ENCODE measurements at places on chromosomes 16 and 17. TPM values are rescaled to one million over a fixed set of nuclear protein-coding genes. Genes with fewer than 3 reads are reported as not detected.

The PPP1R27 gene
- not detected for total RNA-seq

The KRTAP17-1 gene
- not detected for total RNA-seq

The TPPP3 gene
- total RNA-seq = 0.18 TPM

The SULT1A2 gene
- 0.07 TPM for total RNA-seq

The ANKRD40CL gene
- total RNA-seq = not detected

The NME2 gene
- 433 TPM for total RNA-seq

The TP53TG3 gene
- not detected for total RNA-seq

The NACA2 gene
- not detected for total RNA-seq

The ATP2C2 gene
- total RNA-seq = not detected

The KRTAP9-4 gene
- not detected for total RNA-seq

- DNase-seq = no peak
Observed at GRCh38 chr16:31331141-31331764, 23.7 kb upstream of the ITGAX start.

- no peak for DNase-seq
Observed at GRCh38 chr17:80232438-80232837, 12.2 kb downstream of the SLC26A11 start.

- DNase-seq = no peak
Observed at GRCh38 chr17:77099997-77100396, 40.8 kb upstream of the SEC14L1 start.

- DNase-seq = no peak
Observed at GRCh38 chr16:89620406-89620841, 7.0 kb downstream of the DPEP1 start.

DNA sequence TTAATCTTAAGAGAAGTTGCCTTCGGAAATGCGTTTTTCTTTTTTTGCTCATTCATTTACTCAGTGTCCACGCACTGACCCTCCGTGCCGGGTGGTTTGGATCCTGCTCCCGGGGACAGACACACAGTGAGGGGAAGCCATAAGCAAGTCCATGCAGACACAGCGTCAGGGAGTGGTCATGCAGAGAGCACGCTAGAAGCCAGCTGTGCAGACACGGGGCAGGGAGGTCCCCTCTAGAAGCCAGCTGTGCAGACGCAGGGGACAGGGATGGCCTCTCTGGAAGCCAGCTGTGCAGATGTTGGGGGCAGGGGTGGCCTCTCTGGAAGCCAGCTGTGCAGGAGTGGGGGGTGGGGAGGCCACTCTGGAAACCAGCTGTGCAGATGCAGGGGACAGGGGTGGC lies 4.8 kb downstream of the GAA start:
- DNase-seq = no peak

- no peak for DNase-seq
Observed at GRCh38 chr16:67215706-67216105, 11.2 kb upstream of the TMEM208 start.

GRCh38 chr16:24535827-24536226 lies 3.5 kb upstream of the RBBP6 start:
- DNase-seq = no peak

GRCh38 chr16:71369494-71369893 lies 11.0 kb downstream of the CALB2 start:
- DNase-seq = no peak

DNA sequence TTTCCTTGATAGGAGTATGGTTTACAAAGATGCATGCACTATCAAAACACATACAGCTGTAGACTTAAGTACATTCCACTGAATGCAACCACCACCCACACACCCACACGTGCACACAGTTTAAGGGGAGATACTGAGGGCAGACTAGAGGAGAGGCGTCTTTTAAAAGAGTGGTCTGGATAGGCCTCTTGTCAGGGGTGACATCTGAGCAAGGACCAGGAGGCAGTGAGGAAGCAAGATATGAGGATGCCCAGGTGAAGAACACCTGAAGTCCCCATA lies 12.6 kb downstream of the MPHOSPH6 start:
- no peak for DNase-seq

DNA sequence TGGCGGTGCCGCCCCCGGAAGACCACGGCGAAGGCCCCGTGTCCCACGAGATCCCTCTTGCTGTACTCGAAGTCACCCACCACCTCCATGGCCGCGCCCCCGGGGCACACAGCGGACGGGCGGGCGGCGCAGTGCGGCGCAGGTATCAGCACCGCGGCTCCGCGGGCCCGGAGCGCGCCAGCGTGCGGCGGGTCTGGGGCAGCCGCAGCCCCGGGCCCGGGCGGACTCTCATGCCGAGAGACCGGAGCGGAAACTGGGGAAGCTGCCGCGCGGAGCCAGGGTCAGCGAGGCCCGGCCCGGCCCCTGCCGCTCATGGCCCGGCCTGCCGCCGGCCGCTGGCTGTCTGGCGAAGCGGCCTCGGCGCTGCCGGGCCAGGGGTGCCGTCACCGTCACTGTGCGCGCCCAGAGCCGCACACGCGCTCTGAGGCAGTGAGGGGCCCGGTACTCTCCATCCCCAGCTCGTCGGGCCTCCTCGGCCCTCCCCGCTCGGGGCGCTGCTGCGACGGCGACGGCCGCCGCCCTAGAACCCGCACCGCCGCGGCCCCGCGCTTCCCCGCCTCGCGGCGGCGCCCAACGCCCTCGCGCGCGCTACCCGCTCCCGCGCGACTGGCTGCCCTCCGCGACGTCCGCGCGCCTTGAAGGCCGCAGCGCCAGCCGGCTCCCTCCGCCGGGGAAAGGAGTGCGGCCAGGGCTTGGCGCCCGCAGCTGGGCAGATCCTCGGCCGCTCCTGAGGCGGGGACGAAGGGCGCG lies at the start of gene ULK2:
Gene ULK2, minus strand, starts transcription at position 608 of the 750 bp plus-strand sequence. Its CDS starts 519 bp downstream, at position 89.
- DNase-seq = peak; percentile 36

GRCh38 chr16:754656-755055 lies 5.9 kb upstream of the MSLN start:
- no peak for DNase-seq

DNA sequence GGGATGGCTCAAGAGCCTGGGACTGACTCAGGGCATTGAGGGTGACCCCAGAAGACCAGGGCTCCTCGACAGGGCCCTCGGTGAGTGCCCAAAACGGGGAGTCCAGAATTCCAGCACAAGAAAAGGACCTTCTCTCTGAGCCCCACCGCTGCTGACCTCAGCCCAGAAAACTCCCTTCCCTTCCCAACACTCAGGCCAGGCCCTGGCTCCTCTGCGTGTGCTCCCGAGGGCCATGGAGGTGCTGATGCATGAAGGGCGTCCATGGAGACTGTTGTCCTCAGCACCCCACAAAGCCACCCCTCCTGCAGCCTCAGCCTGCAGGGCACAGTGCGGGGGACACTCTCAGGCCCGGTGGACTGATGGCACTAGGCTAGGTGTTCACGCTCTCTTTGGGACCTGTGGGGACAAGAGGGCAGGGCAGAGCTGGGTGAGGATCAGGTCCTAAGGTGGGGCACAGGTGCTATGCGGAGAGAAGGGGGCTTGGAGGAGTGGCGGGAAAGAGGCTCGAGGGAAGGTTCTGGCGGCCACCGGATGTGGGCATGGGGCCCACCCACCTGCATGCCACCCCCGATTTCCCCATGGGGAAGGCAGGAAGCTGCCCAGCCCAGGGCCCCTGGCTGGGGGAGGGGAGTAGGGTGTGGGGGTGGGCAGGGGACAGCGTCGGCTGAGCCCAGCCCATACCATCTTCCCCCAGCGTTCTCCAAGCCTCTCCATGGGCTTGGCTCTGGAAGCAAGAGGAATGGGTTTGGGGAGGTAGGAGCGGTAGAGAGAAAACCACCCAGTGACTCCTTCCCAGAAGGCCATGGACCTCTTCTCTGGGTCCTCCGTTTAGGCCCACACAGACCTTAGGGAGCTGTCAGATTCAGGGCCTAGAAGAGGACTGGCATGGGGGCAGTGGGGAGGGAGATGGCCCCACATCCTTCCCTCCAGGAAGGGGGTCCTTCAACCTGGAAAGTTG lies 4.5 kb upstream of the TSPOAP1 start:
- DNase-seq = no peak

GRCh38 chr16:19707569-19708295 lies 10.3 kb downstream of the KNOP1 start:
- no peak for DNase-seq

Measured in pulmonary artery endothelial cell (primary cell).